ENCODE measurements at places on chromosomes 5 and 9.
A peak's percentile ranks its signal among the peaks of the same experiment; 100 is the strongest.

- DNase-seq, result no peak
Measured at GRCh38 chr9:10048994-10049393, 563.8 kb downstream of the PTPRD start.

DNA sequence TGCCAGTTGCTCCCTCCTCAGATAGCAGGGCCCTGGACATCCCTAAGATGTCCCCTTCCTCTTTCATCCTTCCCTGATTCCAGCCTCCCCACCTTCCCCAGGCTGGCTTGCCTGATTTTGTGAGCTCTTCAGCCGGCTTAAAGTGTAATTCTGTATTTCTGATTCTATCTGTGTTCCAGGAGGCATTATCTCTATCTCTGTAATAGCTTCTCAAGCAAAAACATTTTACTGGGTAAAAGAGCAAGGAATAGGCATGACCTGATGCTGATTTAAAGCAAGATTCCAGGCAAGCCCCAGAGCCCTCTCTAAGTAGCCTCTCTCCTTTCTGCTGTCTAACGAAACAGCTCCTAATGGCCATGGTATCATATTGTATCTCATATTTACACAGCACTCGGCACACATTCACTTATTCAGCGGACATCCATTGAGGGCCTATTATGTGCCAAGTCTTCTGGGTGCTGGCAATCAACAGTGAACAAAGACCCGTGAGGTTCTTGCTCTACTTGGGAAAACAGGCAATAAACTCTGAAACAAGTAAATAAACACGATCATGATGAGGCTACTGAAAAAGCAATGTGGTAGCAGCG, 100.9 kb upstream of the MSX2 start:
- DNase-seq, result no peak

DNA sequence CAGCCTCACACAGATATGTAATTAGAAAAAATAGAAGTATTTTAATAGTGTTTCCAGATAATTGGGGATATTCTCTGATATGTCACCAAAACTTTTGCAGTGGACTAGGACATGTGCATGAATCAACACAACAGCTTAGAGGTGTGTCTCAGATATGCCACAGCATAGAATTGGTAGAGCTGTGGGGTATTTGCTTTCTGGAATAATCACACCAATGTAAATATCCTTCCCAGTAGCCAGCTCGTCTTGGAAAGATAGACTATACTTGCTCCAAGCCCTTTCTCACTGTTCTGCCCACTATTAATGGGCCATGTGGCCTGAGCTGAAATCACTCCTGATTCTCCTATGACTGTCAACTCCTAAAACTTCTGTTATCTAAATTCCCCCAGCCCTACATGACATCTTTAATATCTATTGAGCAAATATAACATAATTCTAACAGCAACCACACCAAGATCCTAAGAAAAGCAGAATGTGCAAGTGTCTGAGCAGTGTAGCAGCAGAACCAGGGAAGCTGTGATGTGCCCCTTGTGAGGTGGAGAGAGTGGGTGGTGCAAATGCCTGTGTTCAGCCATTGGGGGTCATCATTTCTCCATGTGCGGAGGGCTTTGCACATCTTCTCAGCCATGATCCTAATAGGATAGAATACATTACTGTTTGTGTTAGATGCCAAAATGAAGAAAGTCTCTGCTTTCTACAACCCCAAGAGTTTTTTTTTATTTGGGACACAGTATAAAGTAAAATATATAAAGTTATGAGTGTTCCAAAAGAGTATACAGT, 65.0 kb downstream of the MELK start:
- DNase-seq, result peak; percentile 28

DNA sequence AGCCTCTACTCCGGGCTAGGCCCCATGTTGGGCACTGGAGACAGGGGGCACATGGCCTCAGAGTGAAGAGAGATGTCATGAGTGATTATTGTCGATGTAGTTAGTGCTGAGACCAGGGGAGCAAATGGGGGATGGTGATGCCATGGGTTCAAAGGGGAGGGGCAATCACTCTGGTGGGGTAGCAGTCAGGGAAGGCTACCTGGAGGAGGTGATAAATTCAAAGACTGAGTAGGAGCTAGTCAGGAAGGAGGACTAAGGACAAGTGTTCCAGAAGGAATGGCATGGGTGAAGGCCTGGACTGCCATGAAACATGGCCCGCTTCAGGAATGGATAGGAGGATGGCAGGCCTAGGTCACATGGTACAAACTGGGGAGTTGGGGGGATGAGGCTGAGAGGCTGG, 41.6 kb downstream of the C9orf50 start:
- no peak for DNase-seq

DNA sequence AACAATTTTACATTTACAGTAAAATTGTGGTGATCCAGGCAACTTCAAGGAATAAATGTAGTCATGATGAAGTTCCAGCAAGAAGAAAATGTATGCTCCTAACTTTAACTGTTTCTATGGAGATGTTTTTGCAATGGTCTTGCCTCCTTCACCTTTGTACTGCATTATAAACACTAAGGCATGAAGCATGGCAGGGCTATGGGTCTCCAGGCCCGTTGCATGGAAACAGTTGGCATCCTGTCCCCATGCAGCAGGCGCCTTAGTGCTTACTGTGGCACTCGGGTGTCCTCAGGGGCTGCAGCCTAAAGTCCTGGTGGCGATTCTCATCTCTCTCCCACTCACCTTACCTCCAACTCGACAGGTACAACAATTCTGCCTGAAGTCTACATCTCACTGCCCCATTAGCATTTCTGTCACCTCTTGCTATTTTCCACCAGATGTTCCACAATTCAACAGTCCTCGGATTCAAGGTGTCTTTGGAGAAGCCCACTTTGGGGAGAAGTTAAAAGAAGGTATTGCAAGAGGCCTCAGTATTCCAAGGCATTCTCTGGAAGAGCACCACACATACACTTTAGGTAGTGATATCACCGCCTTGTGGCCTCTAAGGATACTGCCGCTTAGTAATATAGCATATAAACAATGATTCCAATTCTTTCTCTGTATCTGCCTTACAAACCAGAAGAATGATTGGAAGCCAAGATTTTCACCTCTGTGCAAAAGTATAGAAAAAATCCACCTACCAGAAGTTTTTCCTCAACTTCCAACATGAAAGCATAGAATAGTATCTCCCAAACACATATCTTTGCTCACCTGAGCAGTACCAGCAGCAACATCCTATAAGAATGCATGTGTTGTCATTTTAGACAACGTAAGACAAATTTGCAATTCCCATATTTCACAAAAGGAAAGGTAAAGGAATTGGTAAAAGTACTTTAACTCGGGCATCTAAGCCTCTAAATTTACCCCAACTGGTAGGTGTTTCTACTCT, 5.1 kb downstream of the LIFR start:
- peak; percentile 52 for DNase-seq
